ENCODE measurements at places on chromosomes 6 and 20.

DNA sequence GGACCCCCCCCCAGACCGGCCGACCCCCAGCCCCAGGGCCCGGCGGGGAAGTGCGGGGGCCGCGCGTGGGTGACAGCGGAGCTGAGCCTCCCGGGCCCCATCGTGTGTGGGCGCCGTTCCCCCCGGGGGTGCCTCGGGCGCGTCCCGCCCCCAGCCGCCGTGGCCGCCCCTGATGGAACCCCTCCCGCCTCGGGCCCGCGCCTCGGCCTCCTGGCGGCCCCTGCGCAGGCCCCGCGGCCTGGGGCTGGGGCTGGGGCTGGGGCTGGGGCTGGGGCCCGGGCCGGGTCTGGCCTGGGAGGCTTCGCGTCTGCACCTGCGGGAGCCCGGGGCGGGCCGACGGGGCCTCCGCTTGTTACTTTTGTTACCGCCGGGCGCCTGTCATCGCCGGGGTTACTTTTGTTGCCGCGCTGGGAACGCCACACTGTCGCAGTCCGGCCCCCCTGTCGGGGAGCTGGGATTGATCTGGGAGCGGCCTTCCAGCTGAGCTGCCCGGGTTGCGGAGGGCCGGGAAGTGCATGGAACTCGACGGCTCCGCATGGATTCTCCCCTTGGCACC, 598 bp downstream of the OGFR start:
- no peak for DNase-seq

DNA sequence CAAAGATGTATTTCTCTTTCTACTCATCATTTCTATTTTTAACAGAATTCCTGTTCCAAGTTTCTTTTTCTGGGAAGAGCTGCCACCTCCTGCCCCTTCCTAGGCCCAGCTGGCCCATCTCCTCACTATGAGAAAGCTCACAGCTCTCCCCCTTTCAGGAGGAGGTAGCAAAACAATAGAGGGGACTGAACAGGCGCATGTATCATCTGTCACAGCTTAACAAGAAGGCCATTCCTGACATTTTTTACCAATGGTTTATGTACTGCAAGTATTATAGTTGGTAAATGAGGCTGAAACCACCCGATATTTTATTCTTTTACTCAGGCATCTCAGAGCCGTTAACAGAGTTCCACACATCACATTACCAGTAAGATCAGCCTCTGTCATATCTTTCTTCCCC, 103.7 kb upstream of the MTHFD1L start:
- DNase-seq, result no peak

DNA sequence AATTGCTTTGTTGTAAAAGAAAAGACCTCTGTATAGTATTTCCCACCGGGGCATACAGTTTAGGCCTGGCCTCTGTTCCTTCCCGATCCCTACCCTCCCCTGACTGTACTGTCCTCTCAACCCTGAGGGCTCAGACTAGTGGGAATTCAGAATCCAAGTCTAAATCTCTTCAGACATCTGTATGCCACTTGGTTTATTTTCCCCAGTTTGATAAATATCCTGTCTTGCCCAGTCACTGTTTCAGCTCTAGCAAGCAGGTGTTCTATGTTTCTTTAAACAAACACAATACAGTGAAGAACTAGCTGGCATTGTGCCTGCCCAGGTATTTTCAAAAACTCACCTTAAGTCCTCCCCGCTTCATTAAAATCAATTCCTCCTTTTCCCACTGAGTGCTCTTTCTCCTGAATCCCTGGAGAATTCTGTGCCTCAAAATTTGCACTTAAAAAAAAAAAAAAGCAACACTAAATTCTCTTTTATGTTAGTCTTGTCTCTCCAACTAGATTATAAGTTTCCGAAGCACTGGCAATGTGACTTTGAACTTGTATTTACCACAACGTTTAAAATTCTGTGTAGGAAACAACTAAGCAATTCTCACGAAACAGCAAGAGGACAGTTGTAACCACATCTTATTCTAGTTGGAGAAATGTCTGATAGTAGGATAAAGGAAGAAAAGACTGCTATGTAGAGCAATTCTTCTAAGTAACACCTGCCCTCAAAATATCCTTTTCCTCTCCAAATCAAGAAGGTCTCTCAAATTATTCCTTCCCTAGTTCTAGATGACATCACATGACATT, 112.0 kb upstream of the CARMIL1 start:
- no peak for DNase-seq

DNA sequence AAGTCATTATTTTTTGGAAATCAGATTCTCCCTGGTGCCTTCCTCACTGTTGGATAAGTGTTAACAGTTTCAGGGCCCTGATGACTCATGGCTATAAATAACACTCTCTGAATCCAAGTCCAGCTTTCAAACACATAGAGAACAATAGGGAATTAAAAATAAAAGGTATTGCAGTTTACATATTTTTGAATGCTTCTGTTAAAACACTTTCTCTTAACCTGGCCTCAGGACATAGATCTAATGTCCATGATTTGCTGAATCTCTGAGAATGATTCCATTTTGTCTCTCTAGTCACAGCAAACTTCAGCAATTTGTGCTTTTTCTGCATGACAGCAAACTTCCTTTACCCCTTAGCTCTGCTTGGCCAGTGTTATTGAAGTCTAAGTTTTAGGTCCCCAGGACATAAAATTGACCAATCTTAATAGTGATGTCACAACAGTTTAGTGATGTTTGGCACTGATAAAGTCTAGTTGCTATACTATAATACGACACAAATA, 1192.4 kb upstream of the CITED2 start:
- DNase-seq, result no peak

GRCh38 chr20:36228770-36229169, 7.5 kb upstream of the AAR2 start:
- no peak for DNase-seq

DNA sequence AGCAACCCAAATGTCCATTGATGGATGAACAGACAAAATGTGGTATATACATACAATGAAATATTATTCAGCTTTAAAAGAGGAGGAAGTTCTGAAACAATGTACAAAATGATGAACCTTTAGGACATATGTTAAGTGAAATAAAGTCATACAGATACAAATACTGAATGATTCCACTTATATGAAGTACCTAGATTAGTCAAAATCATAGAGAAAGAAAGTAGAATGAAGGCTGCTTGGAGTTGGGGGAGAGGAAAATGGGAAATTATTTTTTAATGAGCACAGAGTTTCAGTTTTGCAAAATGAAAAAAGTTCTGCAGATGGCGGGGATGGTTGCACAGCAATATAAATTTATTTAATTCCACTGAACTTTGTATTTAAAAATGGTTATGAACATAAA, 12.4 kb downstream of the COL19A1 start:
- DNase-seq, result no peak

DNA sequence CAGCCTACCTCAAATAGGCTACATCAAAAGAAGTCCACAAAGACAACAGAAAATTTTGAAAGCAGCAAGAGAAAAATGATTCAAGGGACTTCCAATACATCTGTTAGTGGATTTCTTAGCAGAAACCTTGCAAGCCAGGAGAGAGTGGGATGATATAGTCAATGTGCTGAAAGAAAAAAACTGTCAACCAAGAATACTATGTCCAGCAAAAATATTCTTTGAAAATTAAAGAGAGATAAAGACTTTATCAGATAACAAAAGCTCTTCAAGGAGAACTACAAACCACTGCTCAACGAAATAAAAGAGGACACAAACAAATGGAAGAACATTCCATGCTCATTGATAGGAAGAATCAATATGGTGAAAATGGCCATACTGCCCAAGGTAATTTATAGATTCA, 34.0 kb downstream of the MCHR2 start:
- DNase-seq, result no peak

- no peak for DNase-seq
These were observed 1.1 kb downstream of the NDRG3 start for GRCh38 chr20:36744764-36745191.

DNA sequence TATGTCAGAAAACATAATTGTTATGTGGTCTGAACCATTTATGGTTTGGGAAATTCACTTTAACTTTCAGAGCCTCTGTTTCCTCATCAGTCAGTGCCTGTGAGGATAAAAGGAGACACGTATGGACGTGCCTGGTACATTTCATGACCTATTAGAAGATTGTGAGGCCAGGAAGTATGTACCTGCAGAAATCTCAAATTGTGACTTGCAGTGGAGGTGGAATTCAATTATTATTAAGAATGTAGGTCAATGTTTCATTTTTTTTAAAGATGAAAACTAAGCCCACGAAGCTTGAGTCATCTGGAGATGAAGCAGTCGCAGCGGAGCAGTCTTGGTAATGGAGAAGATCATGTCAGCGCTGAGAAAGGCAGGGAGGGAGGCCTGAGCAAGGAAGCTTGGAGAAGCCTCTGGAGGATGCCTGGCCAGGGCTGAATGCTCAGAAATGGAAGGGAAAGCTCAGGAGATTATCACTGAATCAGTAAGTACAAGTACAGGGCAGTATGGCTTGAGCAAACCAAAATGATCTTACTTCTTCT, 3.9 kb upstream of the DSE start:
- DNase-seq, result no peak

- DNase-seq, result no peak
These were observed 38.7 kb downstream of the GTF2H5 start for GRCh38 chr6:158206740-158207421.

DNA sequence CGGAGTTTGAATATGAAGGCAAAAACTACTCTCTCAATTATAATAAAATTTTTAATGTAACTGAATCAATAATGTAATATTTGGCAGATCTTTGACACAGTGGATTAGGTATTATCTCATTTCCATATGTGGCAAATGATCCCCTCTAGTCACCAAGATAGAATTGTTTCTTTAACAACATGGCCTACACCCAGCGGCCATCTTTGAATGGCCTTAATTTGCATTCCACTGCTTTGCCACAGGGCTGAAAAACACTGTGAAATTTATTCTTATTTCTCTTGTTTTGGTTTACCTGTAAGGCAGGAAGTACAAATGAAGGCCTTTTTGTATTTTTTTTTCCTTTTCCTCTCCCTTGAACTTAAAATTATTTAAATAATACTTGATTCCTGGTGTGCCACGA, 162.6 kb upstream of the SCGN start:
- DNase-seq, result no peak

GRCh38 chr20:53346335-53346648, 247.3 kb downstream of the ZNF217 start:
- DNase-seq, result no peak

DNA sequence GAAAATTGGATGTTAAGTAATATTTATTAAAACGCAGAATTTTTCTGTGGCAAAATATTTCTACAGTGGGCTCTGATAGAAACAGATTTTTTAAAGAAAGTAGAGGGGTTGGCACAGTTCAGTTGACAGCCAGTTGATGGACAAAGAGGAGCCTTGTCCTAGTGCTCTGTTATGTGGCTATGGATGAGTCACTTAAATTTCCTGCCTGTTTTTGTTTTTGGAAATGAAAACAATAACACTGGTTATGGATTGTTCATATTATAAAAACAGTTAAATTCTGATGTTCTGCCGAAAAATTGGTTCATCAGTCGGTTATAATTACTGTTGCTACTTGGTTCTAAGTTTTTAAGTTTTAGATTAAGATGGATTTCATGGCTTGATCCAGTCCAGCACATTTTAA, 42.8 kb downstream of the MYO6 start:
- no peak for DNase-seq

GRCh38 chr6:74756923-74757322, 448.9 kb downstream of the COL12A1 start:
- no peak for DNase-seq

DNA sequence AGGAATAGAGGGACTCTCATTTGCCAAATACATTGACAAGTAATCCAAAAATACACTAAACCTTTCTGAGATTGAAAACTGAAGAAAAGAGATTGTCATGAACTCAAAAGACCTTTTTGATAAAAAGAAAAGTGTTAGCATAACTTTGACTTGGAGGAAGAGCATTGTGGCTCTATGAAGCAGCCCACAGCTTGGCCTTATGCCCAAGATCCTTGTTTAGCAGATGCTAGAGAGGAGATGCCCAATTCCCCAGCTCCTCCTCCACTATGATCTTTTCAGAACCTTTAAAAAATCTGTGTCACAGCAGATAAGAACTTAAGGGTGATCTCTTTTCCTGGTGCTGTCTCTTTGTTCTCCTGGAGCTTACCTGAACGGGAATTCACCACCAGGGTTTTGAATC, 35.8 kb upstream of the IGF2R start:
- no peak for DNase-seq

- DNase-seq, result no peak
These were observed 103.7 kb downstream of the TOX2 start for GRCh38 chr20:44018259-44018941.

DNA sequence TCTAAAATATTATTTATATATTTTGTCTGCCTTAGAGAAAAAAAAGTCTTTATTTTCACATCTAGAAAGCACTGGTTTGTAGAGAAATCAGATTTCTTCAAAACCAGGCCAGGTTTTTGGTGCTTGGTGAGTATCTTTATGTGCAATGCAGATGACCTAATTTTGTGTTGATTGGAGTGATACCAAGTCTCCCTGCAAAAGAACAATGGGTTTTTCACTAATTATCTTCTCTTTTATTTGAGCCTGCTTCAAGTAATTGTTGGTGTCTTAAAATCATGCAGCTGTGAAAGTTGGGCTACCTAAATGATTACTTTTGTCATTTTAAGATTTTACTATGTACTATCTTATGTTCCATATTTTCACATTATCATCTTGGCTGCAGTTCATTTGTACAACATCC, 874.7 kb downstream of the TFAP2A start:
- DNase-seq, result no peak

DNA sequence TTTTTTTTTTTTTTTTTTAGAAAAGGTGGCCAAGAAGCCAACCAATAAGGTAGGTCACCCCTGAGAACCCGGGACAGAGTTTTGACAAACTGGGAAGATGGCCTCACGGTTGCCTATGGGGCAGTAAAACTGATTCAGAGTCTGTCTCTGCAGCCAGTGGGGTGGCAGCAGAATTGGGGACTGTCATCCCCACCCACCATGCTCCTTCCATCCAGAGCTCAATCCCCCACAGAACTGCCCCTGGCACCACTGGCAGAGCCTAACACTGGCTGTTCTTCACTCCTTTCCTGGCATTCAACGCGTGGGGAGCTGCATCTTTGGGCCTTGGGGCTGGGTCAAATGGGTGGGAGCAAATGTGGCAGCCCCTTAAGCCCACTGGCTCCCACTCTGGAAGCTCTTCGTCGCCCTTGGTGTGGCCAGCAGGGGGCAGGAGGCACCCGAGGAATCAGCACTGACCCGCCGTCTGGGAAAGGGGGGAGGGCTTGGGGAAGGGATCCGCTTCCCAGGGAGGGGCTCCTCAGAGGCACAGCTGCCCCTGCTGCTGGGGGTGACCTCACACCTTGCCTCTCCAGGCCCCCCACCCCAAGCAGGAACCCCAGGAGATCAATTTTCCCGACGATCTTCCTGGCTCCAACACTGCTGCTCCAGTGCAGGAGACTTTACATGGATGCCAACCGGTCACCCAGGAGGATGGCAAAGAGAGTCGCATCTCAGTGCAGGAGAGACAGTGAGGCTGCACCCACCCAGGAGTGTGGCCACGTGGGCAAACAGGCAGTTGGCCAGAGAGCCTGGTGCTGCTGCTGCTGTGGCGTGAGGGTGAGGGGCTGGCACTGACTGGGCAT, 10.4 kb downstream of the CD40 start:
- peak; percentile 72 for DNase-seq

Measured in mesenteric fat pad (tissue), 1 donor.